Left kidney (tissue), 8 donors: ENCODE measurements at places on chromosomes 1 and 21.

GRCh38 chr1:26357121-26357602, 3.2 kb upstream of the CRYBG2 start:
- no peak for DNase-seq

- peak; percentile 22 for DNase-seq
These were observed 53.4 kb downstream of the UBR4 start for GRCh38 chr1:19156676-19157075.

GRCh38 chr1:40059338-40059959, 18.9 kb downstream of the CAP1 start:
- DNase-seq, result no peak

GRCh38 chr1:32684167-32684811, 18.3 kb downstream of the SYNC start:
- peak; percentile 41 for DNase-seq

GRCh38 chr1:111733183-111733991, 5.8 kb downstream of the INKA2 start:
- DNase-seq, result no peak

DNA sequence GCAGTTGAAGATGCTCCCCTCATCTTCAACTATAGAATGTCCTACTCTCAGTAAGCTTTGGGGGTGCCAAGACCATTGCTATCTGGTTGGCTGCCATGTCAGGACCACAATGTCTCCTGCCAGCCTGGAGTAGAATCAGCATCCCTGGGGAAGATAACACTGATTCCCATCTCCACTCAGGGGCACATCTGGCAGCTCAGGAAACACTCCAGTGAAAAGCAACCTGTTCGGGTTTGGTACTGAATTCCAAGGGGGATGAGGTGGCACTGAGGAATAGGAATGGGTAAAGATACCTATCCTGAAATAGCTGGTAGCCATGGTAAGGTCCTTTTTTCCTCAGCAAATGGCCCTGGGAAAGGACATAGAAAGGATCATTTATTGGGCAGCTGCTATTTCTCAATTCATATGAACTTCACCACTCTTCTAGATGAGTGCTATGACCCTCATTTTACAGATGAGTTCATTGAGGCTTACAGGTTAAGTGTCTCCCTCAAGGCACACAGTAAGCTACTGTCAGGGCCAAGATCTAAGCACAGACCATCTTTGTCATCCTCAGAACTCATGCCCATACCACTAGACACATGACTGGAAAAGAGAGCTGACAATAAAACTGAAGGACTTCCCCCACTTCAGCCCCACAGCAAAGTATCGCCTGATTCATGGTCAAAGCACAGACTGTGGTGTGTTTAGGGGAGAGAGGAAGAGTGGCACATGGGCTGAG, 31.4 kb downstream of the AK2 start:
- no peak for DNase-seq
